ENCODE measurements at places on chromosomes 2 and 18.

DNA sequence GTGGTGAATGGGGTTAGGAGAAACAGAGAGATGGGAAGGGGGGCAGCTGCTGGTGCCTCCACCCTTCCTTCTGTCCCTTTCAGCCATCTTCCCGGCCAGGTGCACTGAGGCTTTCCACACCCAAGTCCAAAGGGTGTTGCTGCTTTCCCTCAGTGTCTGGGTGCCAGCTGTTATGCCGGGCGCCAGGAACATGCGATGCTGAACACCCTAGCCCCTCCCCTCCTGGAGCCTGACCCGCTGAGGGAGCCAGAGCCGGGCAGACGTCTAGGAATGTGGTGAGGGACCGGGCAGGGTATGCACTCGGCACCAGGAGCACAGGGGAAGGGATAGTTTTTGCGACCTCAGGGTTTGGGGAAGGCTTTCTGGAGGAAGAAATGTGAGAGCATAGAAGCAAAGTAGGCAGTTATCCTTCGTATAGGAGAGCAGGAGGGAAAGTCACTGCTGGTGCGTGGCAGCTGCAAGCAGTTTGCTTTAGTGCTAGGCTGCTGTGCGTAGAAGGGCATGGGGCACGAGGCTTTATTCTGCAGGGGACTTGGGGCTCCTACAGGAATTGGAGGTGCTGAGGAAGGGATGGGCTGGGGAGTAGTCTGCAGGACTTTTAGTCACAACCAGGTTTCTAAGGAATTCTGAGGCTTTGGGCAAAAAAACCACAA is 147.7 kb downstream of the TSN start:
- DNase-seq = no peak

DNA sequence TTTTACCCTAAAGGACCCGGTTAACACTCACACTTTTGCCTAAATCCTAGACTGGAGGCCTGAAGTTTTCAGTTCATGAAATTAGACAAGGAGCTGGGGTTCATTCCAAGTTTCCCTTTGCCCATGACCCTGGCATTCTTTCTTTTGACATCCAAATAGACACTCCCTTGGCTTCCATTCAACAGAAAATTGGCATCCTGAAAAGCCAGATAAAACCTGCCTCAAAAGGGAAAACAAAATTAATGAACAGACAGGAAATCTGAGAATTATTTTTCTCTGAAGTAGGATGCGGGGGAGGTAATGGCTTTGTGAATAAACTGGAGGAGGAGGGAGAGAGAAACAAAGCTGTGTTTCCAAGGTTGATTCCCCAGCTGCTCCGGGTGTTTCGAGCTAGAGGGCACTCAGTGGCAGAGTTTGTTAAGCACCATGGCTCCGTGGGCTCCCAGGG is 41.0 kb downstream of the SPP2 start:
- DNase-seq = peak; percentile 17

- DNase-seq = no peak
Measured at GRCh38 chr2:121613774-121614173, 35.5 kb downstream of the CLASP1 start.

DNA sequence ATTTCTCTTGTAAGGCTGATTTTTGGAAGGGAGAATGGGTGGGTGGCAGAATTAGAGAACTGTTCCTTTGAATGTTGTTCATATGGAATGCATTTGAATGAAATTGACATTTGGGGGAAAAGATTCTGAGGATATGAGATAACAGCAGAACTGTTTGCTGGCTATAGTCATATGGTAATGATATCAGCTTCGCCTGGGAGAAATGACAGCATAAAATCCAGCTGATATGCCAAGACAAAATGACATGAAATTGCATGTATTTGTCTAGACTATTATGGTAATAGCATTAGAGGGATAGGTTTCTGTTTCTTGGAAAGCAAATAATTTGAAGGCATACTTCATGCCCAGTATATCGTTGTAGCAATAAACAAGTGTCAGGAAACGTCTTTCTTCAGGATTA is 150.8 kb upstream of the SPATS2L start:
- DNase-seq = no peak

DNA sequence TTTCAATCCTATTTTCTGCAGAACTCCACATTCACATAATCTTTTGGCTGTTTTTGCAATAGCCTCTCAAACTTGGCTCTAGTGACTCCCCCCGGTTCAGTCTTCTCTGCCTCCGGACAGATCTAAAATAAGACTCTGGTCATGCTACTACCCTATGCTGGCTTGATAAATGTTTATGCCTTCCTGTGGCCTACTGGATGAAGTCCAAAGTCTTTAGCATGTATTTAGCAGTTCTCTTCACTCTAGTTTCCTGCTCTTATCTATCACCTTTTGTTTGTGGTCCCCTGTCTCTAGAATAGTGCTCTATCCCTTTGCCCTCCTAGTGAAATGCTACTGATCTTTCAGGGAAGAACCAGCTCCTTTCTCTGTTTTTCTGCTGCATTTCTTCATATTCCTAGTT is 14.4 kb downstream of the ADCYAP1 start:
- no peak for DNase-seq

GRCh38 chr2:20231598-20232026 is 6.7 kb upstream of the SDC1 start:
- peak; percentile 67 for DNase-seq

DNA sequence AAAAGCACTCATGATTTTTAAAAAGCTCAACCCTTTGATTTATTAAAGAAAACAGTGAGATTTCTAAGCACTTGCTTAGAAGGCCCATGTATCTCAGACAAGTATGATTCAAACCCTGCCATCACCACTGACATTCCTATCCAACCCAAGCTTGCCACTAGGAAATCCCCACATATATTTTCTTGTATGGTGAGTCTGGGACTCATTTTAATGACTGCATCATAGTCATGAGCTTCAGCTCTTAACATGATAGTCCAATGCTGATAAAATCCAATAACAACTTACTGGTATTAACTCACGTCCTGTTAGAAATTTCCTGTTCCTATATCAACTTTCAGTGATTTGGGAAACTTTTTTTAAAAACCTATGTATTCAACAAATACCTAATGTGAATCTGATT is 39.4 kb upstream of the NCKAP5 start:
- no peak for DNase-seq

- no peak for DNase-seq
Measured at GRCh38 chr2:41500895-41501294, 546.9 kb upstream of the PKDCC start.

DNA sequence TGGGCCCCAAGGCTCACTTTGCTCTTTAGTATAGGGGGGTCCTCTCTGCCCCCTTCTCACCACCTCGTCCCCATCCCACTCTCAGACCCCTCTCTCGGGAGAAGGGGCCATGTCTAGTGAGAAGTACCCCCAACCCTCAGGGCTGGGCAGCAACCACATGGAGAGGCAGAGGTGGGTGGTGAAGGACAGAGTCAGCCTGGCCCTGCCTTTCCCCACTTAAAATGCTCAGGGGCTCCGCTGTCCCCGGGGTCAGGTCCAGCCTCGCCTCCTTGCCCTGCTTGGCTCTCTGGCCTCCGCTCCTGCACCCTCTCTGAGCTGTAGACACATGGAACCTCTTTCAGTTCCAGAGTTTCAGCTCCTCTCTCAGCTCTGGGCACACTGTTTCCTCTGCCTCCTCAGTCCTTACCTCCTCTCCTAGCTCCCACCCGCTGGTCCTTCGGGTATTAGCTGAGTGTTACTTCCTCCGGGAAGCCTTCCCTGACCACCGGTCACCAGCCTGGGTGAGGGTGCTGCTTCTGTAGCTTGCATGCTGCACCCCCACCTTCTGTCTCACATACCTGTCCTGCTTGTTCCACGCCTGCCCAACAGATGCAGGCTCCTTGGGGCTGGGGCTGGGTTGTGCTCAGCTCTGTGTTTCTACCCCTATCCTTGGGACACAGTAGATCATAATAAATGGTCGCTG is 79.5 kb upstream of the OTOF start:
- no peak for DNase-seq

DNA sequence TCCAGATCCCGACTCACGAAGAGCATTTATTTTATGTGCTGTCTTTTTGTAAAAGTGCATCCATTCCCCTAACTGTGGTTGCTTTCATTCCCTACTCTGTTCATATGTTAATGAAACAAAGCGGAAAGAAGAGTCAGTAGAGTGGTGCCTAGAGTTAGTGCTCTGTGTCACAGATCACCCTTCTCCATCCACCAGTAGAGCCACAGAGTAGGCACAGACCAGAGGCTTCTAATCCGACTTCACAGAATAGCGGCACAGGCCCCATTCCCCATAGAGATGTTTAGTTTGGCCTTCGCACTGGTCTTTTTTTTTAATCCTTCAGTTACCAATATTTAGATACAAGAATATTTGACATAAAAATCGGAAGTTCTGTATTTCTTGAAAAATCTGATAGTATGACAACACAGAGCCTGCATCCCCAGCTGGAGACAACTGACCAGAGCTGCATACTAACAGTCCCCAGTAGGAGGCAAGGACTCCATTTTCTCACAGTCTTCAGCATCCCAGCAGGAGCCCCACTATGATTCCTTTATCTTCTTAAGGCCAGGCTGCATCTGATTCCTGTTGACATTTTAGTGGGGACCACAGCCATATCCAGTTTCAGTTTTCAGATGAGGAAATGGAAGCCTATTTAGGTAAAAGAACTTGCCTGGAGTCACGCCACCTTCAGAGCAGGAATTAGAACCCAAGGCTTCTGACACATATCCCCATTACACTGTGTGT is 7.0 kb downstream of the G6PC2 start:
- no peak for DNase-seq

DNA sequence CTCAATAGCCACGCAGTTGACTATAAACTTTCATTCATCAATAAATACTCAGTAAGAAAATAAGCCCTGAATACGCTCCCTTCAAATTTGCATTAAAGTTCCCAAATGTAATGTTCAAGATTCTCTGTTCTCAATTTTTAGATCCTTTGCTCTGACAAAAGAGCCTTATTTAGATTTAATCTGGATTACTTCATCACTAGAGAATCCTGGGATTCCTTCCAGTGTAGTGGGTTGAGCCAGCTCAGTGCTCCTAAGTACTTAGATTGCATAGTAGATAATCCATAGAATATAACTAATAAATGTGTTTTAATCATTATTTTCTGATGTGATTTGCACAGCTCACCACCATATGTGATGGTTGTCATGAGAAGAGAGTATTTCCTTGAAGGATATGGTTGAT is 1286.2 kb downstream of the SUCLG1 start:
- DNase-seq = no peak

DNA sequence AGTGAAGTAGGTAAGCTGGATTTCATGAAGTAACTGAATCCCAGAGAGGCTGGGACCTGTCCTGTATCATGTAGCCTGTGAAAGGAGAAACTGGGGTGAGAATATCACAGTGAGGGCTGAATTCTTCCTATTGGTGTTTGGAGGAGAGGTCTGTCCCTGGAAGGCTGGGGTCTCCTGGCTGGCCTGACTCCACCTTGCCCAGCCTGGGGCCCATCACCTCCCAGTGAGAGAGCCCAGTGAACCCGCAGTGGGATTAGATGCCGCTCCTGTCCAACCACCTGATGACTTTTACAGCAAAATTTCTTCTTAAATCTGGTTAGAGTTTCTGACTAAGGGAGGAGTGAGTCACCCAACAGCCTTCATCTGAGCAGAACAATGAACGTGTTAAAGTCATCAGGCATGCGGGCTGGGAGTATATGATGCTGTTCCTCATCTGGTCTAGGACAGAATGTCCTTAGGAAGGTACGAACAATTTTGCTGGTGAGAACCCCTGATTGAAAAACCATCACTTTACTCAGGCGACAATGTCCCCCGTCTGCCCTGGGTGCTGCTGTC is 152.9 kb downstream of the LPIN1 start:
- peak; percentile 88 for DNase-seq

- DNase-seq = no peak
Measured at GRCh38 chr18:13207294-13207693, 11.3 kb upstream of the LDLRAD4 start.

DNA sequence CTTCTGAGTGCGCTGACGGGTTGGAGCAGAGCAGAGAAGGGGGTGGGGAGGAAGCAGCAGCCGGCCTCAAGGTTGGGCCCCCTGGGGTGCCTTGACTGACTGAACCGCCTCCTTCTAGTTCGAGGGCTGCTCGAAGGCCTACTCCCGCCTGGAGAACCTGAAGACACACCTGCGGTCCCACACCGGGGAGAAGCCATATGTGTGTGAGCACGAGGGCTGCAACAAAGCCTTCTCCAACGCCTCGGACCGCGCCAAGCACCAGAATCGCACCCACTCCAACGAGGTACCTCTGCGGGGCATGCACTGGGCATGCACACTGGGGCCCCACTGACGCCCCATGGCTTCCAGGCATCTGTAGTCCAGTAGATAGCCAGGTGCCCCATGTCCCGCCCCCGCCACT is 246.9 kb downstream of the GLI2 start:
- DNase-seq = no peak

GRCh38 chr2:162732946-162733698 is 105.4 kb downstream of the KCNH7 start:
- DNase-seq = no peak

GRCh38 chr2:101830146-101830545 is 132.6 kb downstream of the MAP4K4 start:
- DNase-seq = no peak

Measured in fibroblast of mammary gland (primary cell).